Sigmoid colon (tissue), 7 donors: ENCODE measurements at places on chromosomes 5 and 9. TPM values are rescaled to one million over a fixed set of nuclear protein-coding genes. Genes with fewer than 3 reads are reported as not detected.

- no peaks in the 10 kb centered on the region for H3K4me1 ChIP-seq
- no peak overlapping the region for H3K4me3 ChIP-seq
- no peak for DNase-seq
- H3K27ac ChIP-seq: no peak overlapping the region
- H3K27me3 ChIP-seq: no peaks in the 10 kb centered on the region
- H3K36me3 ChIP-seq: no peaks in the 10 kb centered on the region
Observed at GRCh38 chr5:147305147-147305546, 70.3 kb downstream of the STK32A start.

GRCh38 chr5:32589942-32590869, 4.8 kb downstream of the SUB1 start:
- no peak overlapping the region for H3K27ac ChIP-seq
- H3K4me3 ChIP-seq: no peak overlapping the region
- peaks cover 27% of the 10 kb centered on the region for H3K36me3 ChIP-seq
- no peak for DNase-seq
- peaks cover 14% of the 10 kb centered on the region for H3K4me1 ChIP-seq

GABRA6 gene
- total RNA-seq: not detected

- H3K36me3 ChIP-seq: no peaks in the 10 kb centered on the region
- H3K4me3 ChIP-seq: peak overlapping the region; percentile 49
- no peaks in the 10 kb centered on the region for H3K4me1 ChIP-seq
- no peaks in the 10 kb centered on the region for H3K27me3 ChIP-seq
Observed at GRCh38 chr9:77649109-77649812, 1.1 kb upstream of the GNA14 start.

GRCh38 chr9:137181680-137182079, 6.7 kb downstream of the ANAPC2 start:
- no peak for DNase-seq
- H3K27ac ChIP-seq: no peak overlapping the region
- H3K4me3 ChIP-seq: no peak overlapping the region
- peaks cover 55% of the 10 kb centered on the region for H3K36me3 ChIP-seq

PLPP7 gene
- 14.6 TPM for total RNA-seq

- H3K4me3 ChIP-seq: no peak overlapping the region
- H3K27me3 ChIP-seq: no peaks in the 10 kb centered on the region
- no peaks in the 10 kb centered on the region for H3K4me1 ChIP-seq
- no peak overlapping the region for H3K27ac ChIP-seq
- DNase-seq: no peak
Observed at GRCh38 chr5:123278284-123278683, 144.9 kb downstream of the CEP120 start.

DNA sequence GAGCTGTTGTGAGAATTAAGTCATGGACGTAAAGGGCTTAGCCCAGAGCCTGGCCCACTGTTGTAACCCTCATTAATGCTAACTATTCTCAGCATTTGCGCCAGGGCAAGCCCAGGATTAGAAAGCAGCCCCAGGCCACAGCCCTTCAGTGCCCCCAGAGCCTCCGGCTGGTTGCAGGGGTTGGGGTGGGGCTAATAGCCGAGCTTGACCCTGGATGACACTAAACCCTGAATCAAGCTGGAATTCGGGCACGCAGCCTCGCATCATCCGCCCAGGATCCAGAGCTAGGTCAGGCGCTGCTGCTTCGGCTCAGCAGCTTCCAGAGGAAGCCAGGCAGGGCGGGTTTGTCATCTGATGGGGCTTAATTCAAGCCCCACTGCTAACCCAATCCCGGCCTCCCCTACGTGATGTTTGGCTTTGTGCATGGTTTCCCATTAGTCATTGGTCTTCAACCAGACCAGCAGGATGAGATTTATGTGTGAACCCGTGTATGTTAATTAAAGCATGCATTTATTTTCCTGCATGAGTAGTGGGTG, 1.2 kb upstream of the MEGF9 start:
- peak; percentile 83 for DNase-seq
- no peak overlapping the region for H3K4me3 ChIP-seq
- peaks cover 37% of the 10 kb centered on the region for H3K4me1 ChIP-seq
- peak overlapping the region; percentile 85 for H3K27ac ChIP-seq
- no peaks in the 10 kb centered on the region for H3K36me3 ChIP-seq

ORM2 gene
- total RNA-seq: not detected

GRCh38 chr5:93328833-93329232, 252.2 kb downstream of the NR2F1-AS1 start:
- H3K27me3 ChIP-seq: no peaks in the 10 kb centered on the region
- no peak overlapping the region for H3K4me3 ChIP-seq
- H3K4me1 ChIP-seq: no peaks in the 10 kb centered on the region
- no peaks in the 10 kb centered on the region for H3K36me3 ChIP-seq
- H3K27ac ChIP-seq: no peak overlapping the region

- H3K27ac ChIP-seq: no peak overlapping the region
- H3K27me3 ChIP-seq: no peaks in the 10 kb centered on the region
- no peak overlapping the region for H3K4me3 ChIP-seq
- no peaks in the 10 kb centered on the region for H3K4me1 ChIP-seq
- H3K36me3 ChIP-seq: no peaks in the 10 kb centered on the region
Observed at GRCh38 chr5:67887748-67888161, 327.8 kb upstream of the PIK3R1 start.

GRCh38 chr5:79518718-79519117, 4.8 kb upstream of the HOMER1 start:
- DNase-seq: no peak
- peaks cover under 1% of the 10 kb centered on the region for H3K4me1 ChIP-seq
- H3K27me3 ChIP-seq: no peaks in the 10 kb centered on the region
- no peak overlapping the region for H3K4me3 ChIP-seq

ROPN1L gene
- not detected for total RNA-seq

DNA sequence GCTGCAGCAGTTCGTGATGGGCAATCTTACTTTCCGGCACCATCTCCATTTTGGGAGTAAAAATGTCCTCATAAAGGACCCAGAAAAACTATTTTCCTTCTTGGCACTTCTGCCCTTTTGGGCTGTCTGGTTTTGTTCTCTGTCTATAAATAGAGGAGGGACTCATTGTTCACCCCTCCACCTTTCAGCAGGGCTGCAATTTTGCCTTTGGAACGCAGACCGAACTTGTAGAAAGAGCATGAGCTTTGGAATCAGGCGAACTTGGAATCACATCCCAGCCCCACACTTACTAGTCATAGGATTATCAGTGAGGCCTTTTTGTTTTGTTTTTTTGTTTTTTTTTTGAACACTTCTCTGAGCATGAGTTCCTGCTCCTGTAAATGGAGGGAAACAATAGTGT, 178.1 kb upstream of the IL12B start:
- no peak for DNase-seq
- H3K27me3 ChIP-seq: no peaks in the 10 kb centered on the region
- no peaks in the 10 kb centered on the region for H3K36me3 ChIP-seq
- peaks cover 22% of the 10 kb centered on the region for H3K4me1 ChIP-seq
- no peak overlapping the region for H3K4me3 ChIP-seq

GRCh38 chr5:89246252-89246651, 363.3 kb upstream of the MEF2C start:
- H3K4me3 ChIP-seq: no peak overlapping the region
- H3K4me1 ChIP-seq: no peaks in the 10 kb centered on the region
- no peak overlapping the region for H3K27ac ChIP-seq
- H3K36me3 ChIP-seq: no peaks in the 10 kb centered on the region
- H3K27me3 ChIP-seq: no peaks in the 10 kb centered on the region
- DNase-seq: no peak

DNA sequence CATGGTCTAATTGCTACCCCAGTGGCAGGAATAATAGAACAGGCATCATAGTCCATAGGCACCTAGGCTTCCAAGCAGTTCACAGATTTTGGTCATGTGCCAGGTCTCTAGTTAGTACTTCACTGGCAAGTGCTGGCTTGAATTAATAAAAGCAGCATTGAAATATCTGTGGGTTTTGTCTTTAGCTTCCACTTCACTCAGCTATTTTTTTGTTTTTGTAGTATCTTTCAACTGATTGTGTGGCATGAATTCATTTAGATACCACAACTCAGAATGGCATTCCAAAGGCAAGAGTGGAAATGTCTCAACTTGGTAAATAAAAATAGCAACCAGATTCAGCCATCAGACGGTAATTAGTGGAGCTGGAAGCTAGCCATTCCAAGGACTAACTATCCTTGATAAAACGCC, 27.9 kb upstream of the ITGA2 start:
- H3K27me3 ChIP-seq: no peaks in the 10 kb centered on the region
- no peaks in the 10 kb centered on the region for H3K4me1 ChIP-seq
- no peak for DNase-seq
- no peak overlapping the region for H3K4me3 ChIP-seq

DNA sequence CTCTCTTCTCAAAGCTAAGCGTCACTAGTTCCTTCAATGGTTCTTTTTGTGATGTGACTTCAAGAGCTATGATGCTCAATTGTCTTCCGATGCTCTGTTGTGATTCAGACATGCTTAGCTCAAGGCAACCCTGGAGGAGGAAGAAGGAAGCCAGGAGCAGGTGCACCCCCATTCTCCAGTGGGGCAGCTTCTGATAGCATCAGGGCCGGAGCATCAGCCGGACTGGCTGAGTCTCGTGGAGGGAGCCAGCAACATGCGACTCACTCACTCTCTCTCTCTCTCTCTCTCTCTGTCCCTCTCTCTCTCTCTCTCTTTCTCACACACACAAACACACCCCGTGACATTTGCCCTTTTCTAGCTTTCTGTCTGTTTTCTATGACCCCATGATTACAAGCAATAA, 140.2 kb downstream of the HSD17B3 start:
- DNase-seq: peak; percentile 29
- H3K36me3 ChIP-seq: no peaks in the 10 kb centered on the region
- H3K27me3 ChIP-seq: no peaks in the 10 kb centered on the region
- no peak overlapping the region for H3K27ac ChIP-seq

FCN2 gene
- not detected for total RNA-seq

GRCh38 chr5:9408964-9409363, 136.9 kb downstream of the SEMA5A start:
- H3K36me3 ChIP-seq: no peaks in the 10 kb centered on the region
- DNase-seq: no peak
- no peaks in the 10 kb centered on the region for H3K4me1 ChIP-seq
- H3K27ac ChIP-seq: no peak overlapping the region

- no peak for DNase-seq
- H3K36me3 ChIP-seq: no peaks in the 10 kb centered on the region
- H3K27me3 ChIP-seq: peaks cover 5% of the 10 kb centered on the region
- no peaks in the 10 kb centered on the region for H3K4me1 ChIP-seq
- H3K27ac ChIP-seq: no peak overlapping the region
Observed at GRCh38 chr9:113756476-113757192, 119.5 kb upstream of the ZNF618 start.

- DNase-seq: peak; percentile 29
- H3K4me1 ChIP-seq: no peaks in the 10 kb centered on the region
- H3K36me3 ChIP-seq: no peaks in the 10 kb centered on the region
- H3K27me3 ChIP-seq: no peaks in the 10 kb centered on the region
- H3K4me3 ChIP-seq: no peak overlapping the region
Observed at GRCh38 chr5:135069016-135069770, 35.2 kb upstream of the PITX1 start.

ATP6V1G1 gene
- 124 TPM for total RNA-seq

DNA sequence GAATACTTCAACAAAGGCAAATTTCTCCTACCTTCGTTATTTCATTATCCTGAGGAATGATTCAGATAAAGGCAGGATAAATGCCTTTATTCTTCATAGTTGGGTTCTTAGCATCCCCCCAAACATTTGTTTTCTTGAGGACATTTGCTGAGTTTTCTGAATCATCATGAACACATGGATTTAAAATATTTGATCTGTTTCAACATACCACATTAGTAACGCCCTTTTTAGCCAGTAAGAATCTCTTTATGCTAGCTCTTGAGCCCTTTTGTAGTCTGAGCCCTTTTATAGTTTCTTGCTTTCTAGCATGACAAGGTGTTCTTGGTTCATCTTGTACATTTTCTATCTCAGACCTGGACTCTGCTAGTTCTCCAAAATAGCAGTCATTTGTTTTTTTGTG, 27.9 kb downstream of the SKIC3 start:
- no peak for DNase-seq
- H3K27ac ChIP-seq: no peak overlapping the region
- H3K4me3 ChIP-seq: no peak overlapping the region
- H3K27me3 ChIP-seq: no peaks in the 10 kb centered on the region
- no peaks in the 10 kb centered on the region for H3K4me1 ChIP-seq

SPAAR gene
- 0.82 TPM for total RNA-seq

ANKRD18B gene
- total RNA-seq: not detected

DNA sequence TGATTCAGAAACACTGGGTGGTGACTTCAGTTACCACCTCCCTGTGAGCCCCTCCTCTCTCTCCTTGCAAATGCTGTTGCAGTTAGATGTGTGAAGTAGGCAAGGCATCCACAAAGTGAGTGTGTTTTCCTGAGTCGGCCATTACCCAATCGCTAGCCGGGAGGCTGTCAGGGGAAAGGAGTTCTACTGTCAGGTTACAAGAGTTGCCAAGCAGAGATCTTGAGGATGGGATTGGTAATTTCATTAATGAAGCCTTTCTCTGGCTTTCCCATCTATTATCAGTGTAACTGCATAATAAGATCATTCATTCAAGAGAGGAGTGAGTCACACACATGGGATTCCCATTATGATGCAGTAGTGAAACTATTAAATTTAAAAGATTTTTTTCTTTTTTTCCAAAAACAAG, 106.9 kb downstream of the GLDC start:
- H3K36me3 ChIP-seq: no peaks in the 10 kb centered on the region
- no peak overlapping the region for H3K4me3 ChIP-seq
- H3K27ac ChIP-seq: no peak overlapping the region
- H3K4me1 ChIP-seq: no peaks in the 10 kb centered on the region
- DNase-seq: no peak

DNA sequence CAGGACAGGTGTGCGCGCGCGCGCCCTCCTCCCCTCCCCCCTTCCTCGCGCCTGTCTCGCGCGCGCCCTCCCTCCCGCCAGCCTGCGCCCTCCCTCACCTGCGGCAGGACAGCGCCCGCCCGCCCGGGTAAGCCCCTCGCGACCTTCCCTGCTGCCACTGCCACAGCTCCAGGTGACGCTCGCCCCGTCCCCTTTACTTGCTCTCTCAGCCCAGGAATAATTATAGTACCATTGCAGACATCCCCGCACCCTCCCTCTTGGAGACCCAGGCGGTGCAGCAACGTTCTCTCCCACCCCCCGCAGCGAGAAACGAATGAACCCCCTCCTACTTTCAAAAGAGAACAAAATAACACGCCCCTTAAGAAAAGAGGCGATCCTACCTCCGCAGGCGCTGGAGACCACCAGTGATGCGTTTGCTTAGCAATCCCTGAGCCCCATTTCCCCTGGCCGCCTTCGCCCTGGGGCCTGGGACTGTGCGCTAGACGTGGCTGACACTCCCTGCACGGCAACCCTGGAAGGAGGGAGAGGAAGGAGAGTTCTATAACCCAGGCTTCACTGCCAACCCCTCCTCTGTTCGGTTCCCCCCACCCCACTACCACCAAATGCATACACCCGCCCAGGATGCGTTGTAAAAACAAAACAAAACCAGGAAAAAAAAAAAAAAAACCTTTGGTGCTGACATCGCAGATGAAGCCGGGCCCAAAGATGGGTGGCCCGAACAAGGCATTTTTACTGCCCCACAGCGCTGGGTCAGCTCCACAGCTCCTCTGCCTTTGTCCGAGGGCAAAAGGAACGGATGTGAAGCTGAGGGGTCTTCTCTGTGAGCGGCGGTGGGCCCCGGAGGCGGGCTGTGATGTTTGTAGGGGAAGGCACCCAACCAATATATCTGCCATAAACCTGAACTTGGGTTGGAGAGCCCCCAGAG, 5.6 kb upstream of the PURA start:
- peaks cover 36% of the 10 kb centered on the region for H3K4me1 ChIP-seq
- no peaks in the 10 kb centered on the region for H3K36me3 ChIP-seq
- H3K4me3 ChIP-seq: peak overlapping the region; percentile 80
- peak; percentile 66 for DNase-seq
- no peaks in the 10 kb centered on the region for H3K27me3 ChIP-seq
